ENCODE measurements at places on chromosomes 7 and 10.

DNA sequence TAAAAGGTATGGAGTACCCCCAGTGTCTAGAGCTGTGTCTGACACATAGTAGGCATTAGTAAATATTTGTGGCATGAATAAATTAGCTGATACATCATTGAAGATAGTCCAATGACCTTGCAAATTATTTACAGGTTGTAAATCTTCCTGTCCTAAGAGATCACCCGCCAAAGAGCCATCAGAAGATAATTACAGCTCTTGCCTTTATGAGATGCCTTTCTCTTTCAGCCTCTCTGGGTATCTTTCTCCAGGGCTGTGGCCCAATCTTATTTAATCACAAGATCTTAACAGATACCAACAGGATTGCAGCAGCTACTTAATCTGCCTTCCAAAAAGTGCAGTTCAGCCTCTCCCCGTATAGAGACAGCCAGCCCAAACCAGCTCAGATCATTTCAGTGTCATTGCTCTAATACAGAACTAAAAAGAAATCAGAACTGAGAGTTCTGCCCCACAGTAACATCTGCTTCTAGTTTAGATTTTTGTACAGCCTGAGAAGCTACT lies 41.5 kb downstream of the MYOF start:
- DNase-seq: no peak

DNA sequence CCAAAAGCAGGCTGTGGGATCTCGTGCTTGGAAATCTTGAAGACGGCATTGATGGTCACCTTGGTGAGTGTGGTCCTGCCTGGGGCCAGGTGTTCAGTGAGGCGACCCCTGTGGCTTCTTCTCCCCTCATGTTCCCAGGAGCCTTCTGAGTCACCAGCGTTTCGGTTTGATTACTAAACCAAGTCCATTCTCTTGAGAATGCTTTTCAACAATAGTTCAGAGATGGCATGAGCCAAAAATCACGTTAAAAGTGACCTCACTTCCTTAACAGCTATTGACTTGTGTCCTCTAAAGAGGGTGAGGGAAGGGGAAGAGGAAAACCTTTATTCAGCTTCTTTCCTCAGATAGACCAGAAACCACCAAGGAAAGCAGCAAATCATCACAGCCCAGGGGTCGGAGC lies 315.2 kb downstream of the GATA3 start:
- no peak for DNase-seq

DNA sequence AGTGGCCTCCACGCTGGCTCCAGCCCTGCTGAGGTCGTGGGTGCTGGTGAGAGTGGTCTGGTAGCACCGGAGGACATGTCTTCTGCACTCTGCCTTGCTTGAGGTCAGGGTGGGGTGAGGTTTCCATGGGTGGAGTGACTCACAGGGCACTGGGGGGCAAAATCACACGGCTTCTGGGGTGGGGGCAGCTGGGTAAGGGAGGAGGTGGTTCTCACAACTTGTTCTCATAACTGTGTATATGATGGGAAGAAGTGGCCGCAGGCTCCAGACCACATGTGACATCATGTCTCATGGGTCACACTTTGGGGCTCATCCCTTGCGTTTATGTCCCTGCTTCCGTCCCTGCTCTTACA lies 884 bp upstream of the PRF1 start:
- no peak for DNase-seq

DNA sequence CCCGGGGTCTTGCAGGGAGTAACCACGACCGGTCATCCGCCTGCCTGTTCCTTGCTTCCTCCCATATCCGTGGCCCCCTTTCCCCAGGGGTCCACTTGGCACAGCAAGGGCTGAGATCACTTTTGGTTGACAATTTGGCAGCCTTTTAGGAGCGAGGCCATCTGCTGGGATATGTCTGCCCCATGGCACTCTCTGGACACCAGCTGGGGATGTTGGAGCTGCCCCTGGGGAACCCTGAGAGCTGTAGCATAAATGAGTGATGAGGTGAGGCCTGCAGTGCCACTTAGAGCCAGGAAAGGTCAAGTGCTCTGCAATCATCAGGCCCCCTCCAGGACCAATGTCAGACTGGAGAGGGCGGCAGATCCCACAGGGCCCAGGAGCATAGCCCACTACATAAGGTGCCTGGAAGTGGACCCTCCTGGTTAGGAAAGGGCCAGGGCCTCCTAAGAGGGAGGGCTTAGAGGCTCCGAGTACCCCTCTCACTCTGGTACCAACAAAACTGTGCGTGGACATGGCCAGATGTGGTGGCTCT lies 92.1 kb downstream of the HIP1 start:
- no peak for DNase-seq

GRCh38 chr10:51144161-51144781 lies 70.0 kb downstream of the PRKG1 start:
- DNase-seq: no peak

- DNase-seq: no peak
Measured at GRCh38 chr7:78083476-78084120, 285.0 kb downstream of the PHTF2 start.

DNA sequence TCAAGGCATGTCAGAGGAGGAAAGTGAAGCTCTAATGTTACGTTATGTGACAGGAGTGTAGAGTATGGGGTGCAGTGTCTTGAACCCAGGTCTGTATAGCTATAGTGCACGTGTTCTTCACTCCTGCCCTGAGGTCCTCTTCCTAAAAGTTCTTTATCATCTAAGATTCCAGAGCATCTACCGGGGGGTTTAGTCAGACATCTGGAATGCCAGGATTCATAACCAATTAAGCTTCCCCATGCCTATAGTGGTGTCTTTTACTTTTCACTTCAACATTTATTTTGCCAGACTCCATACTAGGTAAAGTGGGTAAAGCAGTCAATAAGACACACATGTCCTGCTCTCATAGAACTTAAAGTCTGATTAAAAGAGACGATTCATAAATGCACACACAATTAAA lies 22.4 kb downstream of the PPP1R3C start:
- no peak for DNase-seq

DNA sequence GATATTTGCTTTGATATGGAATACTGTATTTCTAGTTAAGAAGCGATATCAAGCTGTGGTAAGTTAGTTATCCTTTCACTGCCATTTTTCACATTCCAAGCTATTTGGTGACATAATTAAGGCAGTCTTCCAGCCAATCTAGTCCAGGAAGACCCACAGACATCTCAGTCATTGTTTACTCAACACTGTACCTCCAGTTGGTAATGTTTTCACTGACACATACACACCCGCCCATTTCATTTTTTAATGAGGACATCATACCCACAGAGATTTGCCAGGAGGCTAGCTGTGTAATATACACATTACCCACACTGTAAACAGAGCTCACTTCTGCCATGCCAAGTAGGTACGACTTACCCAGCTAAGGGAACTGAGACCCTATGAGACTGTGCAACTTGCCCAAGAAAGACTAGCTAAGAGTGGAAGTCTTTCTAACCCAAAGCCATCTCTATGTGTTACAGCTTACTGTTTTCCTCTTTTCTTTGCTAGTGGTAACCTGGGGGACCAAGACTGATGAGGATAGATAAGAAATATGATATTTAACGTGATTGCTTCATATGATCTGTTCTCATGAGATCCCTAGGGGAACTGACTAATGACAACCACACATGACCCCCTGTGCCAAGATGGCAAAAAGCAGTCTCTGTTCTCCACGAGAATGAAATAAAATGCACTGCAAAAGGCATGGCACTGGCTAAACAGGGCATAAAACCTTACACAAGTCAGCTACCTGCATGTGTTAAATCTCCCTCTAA lies 179.0 kb downstream of the DGKI start:
- DNase-seq: no peak

DNA sequence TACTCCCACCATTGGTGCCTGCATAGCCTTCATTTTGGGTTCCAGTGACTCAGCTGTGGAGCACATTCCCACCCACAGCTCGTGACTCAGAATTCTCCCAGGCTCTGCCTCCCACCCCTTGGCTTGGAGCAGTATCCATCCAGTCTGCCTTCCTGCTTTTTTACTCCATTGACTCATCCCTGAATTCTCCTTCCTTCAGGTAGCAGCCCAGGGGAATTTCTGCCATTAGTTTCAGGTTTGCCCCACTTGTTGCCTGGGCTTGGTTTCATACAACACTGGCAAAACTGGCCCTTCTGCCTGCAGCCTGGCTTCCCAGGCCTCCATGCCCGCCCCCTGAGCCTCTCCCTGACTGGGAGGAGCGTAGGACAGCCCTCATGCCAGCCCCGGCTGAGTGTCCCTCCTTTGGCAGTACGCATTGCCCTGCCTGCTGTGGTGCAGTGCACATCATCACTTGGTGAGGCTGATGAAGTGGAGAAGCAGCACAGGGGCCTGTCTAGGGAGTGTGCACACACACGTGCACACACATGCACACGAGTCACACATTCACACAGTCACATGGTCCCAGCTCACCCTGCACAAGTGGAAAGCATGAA lies 55.0 kb downstream of the SNX10 start:
- peak; percentile 51 for DNase-seq

DNA sequence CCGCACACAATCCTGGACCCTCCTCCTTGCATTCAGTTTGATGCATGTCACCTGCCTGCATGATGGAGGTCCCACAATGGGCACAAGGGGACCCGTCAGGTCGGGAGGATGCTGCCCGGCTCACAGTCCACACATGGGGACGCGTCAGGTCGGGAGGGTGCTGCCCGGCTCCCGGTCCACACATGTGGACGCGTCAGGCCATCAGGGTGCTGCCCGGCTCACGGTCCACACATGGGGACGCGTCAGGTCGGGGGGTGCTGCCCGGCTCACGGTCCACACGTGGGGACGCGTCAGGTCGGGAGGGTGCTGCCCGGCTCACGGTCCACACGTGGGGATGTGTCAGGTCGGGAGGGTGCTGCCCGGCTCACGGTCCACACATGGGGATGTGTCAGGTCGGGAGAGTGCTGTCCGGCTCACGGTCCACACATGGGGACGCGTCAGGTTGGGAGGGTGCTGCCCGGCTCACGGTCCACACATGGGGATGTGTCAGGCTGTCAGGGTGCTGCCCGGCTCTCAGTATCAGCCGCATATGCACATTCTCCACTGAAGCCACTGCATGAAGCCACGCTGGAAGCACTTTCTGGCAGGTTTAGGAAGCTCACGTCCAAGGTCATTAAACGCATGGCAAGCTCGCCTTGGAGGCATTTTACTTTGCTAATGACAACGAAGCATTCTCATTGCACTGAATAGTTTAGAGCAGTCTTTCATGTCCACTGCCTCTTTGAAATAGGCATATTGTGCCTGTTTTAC lies 50.3 kb downstream of the DIP2C start:
- no peak for DNase-seq

GRCh38 chr7:33744293-33745075 lies 160.9 kb upstream of the BMPER start:
- peak; percentile 50 for DNase-seq

DNA sequence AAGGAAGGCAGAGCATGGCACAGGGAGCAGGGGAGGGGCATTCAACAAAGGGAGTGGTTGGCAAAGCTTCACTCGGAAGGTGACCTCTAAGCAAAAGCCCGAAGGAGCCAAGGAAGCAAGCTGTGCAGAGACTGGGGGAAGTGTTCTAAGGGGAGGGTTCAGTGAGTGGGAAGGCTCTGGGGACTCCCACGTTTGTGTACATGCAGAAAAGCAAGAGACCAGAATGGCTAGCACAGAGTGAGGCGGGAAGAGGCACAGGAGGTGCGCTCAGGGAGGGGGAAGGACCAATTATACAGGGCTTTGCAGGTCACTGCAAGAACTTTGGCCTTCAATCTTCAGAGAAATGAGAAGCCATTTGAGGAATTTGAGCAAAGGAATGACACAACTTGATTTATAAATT lies 7.4 kb downstream of the ARHGAP21 start:
- DNase-seq: no peak

- DNase-seq: no peak
Measured at GRCh38 chr7:85010306-85010705, 176.6 kb downstream of the SEMA3D start.

- DNase-seq: no peak
Measured at GRCh38 chr10:79417266-79417665, 28.2 kb downstream of the ZCCHC24 start.

DNA sequence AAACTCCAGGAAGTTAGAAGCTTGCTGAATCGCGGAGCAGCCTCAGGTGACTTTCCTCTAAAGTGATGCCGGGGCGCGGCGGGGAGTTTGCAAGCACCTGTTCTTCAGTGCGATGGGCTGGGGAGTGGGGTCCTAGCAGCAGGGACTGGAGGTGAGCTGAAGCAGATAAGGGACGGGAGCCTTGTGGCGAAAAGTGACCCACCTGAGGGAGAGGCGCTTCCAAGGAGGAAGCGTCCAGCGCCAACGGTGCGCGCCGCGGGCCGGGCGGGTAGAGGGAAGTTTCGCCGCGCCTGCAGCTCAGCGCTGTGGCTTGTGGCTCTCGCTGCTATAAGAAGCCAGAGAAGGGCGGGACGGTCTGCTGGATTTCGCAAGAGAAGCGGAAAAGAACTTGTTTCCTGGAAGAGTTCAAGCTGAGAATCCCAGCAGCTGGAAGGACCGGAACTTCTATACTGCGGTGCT lies at the start of gene STEAP4:
Gene STEAP4 (minus strand): TSS at position 305 of the 459 bp plus-strand sequence. CDS start 22,625 bp downstream, outside the sequence.
- no peak for DNase-seq

GRCh38 chr7:110595694-110596093 lies 495.2 kb upstream of the LRRN3 start:
- no peak for DNase-seq

- no peak for DNase-seq
Measured at GRCh38 chr7:78862411-78862900, 591.0 kb downstream of the MAGI2 start.

GRCh38 chr7:118689403-118689802 lies 464.9 kb downstream of the ANKRD7 start:
- no peak for DNase-seq

- peak; percentile 40 for DNase-seq
Measured at GRCh38 chr7:50068026-50068425, 25.0 kb downstream of the ZPBP start.

GRCh38 chr10:91002656-91003055 lies 81.8 kb upstream of the ANKRD1 start:
- no peak for DNase-seq

DNA sequence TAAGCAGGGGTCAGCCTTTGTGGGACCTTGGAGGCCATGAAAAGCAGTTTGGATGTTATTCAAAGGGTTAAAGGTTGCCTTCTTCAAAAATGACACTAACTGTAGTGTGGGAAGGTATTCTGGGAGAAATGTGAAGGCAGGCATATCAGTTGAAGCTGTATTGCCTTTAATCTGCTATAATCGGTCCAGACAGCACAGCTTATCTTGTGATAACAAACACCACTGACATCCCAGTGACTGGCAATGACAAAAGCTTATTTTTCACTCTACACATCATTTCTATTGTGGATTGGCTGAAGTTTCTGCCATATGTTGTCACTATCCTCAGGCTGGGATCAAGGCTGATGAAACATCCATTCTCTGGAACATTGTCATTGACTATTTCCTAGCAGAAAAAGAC lies 1149.2 kb downstream of the GRM8 start:
- no peak for DNase-seq

DNA sequence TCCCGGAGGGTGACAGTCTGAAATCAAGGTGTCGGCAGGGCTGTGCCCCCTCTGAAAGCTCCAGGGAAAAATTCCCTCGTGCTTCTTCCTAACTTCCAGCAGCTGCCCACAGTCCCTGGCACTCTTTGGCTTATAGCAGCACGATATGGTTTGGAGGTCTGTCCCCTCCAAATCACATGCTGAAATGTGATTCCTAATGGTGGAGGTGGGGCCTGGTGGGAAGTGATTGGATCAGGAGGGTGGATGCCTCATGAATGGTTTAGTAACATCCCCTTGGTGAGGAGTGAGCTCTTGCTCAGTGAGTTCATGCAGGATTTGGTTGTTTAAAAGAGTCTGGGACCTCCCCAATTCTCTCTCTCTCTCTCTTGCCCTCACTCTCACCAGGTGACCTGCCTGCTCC lies 51.1 kb downstream of the GPAM start:
- DNase-seq: no peak

Measured in COLO829 (cell line).